GM04504 (cell line): ENCODE measurements at places on chromosomes 5 and 9.

GRCh38 chr9:119998614-119999013, 581.4 kb downstream of the CDK5RAP2 start:
- DNase-seq = no peak

DNA sequence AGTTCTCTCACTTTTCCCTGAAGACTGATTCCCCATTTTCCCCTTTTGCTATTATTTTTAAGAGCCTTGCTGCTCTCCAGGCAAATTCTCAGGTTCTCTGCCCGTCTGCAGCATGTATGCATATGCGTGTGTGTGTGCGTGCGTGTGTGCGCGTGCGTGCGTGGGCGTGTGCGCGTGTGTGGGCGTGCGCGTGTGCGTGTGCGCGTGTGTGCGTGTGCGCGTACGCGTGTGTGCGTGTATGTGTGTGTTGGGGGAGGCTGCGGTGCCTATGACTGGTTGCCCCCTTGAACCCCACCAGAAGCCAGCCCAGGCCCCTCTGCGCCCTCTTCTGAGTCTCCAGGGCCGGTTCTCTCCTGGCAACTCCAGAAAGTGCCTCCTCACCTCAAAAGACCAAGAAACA, 987 bp upstream of the FOXI1 start:
- DNase-seq = no peak

- DNase-seq = no peak
Measured at GRCh38 chr5:84634256-84634655, 249.6 kb upstream of the EDIL3 start.

DNA sequence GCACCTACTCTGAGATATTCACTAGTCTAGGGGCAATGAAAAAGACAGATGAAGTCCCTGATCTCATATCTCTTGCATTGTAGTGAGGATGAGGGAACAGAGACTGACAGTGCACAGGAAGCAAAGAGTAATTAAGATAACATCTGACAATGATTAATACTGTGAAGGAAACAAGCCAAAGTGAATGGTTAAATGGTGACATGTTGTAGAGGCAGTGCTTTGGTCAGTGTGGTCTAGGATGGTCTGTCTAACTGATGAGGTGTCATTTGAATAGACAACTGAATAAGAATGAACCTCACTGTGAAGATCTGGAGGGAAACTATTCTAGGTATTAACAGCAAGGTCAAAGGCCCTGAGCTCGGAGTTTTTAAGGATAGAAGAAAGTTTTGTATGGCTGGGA, 333.3 kb upstream of the GRIA1 start:
- DNase-seq = peak; percentile 3

DNA sequence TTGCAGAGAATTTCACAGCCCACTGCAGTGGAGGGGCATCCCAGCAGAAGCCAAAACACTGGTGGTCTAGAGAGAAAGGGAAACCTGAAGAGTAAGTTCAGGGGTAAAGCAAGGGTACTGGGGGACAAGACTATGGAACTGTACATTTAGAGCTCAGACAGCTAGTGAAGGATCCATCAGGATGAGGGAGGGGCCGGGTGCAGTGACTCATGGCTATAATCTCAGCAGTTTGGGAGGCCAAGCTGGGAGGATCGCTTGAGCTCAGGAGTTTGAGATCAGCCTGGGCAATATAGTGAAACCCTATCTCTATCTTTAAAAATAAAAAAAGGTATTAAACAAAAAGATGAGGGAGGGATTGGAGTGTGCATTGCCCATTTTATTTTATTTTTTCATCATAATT, 7.8 kb upstream of the ANKH start:
- no peak for DNase-seq

GRCh38 chr9:124343533-124344290, 71.5 kb downstream of the PSMB7 start:
- DNase-seq = no peak

- DNase-seq = no peak
Measured at GRCh38 chr9:75233011-75233410, 144.7 kb downstream of the OSTF1 start.

DNA sequence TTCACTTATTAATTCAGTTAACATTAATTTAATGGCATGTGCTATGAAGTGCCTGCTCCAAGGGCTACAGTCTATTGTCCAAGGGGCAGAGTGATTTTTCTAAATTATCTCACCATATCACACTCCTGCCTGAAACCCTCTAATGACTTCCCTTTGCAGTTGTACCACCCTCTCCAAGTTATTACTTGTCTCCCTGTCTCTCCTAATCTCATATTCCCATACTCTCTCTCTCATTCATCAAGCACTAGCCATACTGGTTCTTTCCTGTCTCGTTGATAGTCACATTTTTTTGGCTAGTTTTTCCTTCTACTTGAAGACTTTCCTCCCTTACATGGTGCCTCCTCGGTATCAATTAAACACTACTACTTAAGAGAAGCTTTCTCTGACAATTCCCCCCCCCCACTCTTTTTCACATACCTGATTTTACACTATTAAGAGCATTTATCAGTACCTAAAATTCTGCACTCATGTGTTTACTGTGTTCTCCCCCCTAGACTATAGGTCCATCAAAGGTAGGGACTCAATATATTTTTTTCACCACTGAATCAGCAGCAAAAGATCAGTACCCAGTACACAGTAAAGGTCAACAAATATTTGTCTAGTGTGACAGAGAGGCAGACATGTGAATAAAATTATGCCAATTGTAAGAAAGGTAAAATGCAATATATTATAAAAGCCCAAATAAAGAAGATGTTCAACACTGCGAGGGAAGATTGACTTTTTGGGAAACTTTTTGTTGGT, 19.0 kb downstream of the RICTOR start:
- no peak for DNase-seq

- DNase-seq = no peak
Measured at GRCh38 chr9:91103931-91104330, 257.8 kb downstream of the AUH start.

DNA sequence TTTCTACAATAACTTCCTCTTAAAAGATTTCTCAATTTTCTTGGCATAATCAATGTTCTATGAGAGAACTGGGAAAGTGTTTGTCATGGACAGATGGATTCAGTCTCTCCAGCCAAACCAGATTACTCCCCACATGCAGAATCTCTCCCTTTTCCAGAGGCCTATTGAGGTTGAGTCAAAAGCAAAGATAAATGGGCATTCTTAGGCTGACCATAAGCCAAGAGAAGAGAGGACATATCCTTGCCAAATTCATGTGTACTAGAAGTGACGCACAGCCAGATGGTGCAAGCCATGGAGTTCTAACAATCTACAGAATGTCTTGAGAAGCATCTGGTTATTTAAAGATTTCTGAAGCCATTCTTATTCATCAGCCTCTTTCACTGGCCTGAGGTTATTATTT, 2115.0 kb downstream of the MAT2B start:
- no peak for DNase-seq

- DNase-seq = peak; percentile 62
Measured at GRCh38 chr9:71719562-71719961, 48.8 kb downstream of the CEMIP2 start.
